ENCODE measurements at places on chromosomes 2 and 18. TPM values are rescaled to one million over a fixed set of nuclear protein-coding genes. Genes with fewer than 3 reads are reported as not detected.

The GMPPA gene
- total RNA-seq = 29.1 TPM

The DPP10 gene
- not detected for total RNA-seq

The AMER3 gene
- total RNA-seq = not detected

The TMEM163 gene
- total RNA-seq = not detected

The MALL gene
- not detected for total RNA-seq

The RPRM gene
- not detected for total RNA-seq

The MYL1 gene
- total RNA-seq = not detected

The ELP2 gene
- total RNA-seq = 110 TPM

The GALR1 gene
- not detected for total RNA-seq

The POTEI gene
- total RNA-seq = not detected

The FSIP2 gene
- 0.09 TPM for total RNA-seq

The G6PC2 gene
- total RNA-seq = not detected

The REG3G gene
- not detected for total RNA-seq

The ZNF521 gene
- total RNA-seq = not detected

The SCN2A gene
- total RNA-seq = 0.11 TPM

The LIMS1 gene
- total RNA-seq = 86.5 TPM

The CFAP210 gene
- not detected for total RNA-seq

The LOXHD1 gene
- total RNA-seq = 0.14 TPM

The GPR39 gene
- not detected for total RNA-seq

The CDH2 gene
- 0.05 TPM for total RNA-seq

The IGFBP2 gene
- 0.14 TPM for total RNA-seq

The LYPD6B gene
- not detected for total RNA-seq

The LTBP1 gene
- total RNA-seq = 0.41 TPM

The CHRND gene
- not detected for total RNA-seq

The TRIM43 gene
- total RNA-seq = not detected

The DNAH6 gene
- 0.20 TPM for total RNA-seq

The TOGARAM2 gene
- 0.36 TPM for total RNA-seq

The TXNDC2 gene
- total RNA-seq = not detected

The ALPP gene
- 0.16 TPM for total RNA-seq

The IFT172 gene
- 16.4 TPM for total RNA-seq

The C2orf80 gene
- not detected for total RNA-seq

The C1QL2 gene
- not detected for total RNA-seq

The LRRTM1 gene
- total RNA-seq = not detected

The FIGN gene
- total RNA-seq = not detected

The MBOAT2 gene
- total RNA-seq = 4.4 TPM

The CERKL gene
- not detected for total RNA-seq

The EVX2 gene
- not detected for total RNA-seq

The VWA3B gene
- total RNA-seq = not detected

The SP140 gene
- 75.8 TPM for total RNA-seq

The POTEC gene
- not detected for total RNA-seq

The SPC25 gene
- 28.5 TPM for total RNA-seq

The CSRNP3 gene
- total RNA-seq = not detected

The GPN1 gene
- total RNA-seq = 43.0 TPM

The MAP3K19 gene
- total RNA-seq = 0.64 TPM

Data from activated naive CD4-positive, alpha-beta T cell treated with anti-CD3 and anti-CD28 coated beads, Interleukin-2, amount 50 U/mL, for 72 hours (primary cell).